ENCODE measurements at places on chromosomes 3 and 15.

GRCh38 chr15:72492733-72493132, 18.6 kb downstream of the ARIH1 start:
- no peak for DNase-seq

- no peak for DNase-seq
Observed at GRCh38 chr15:26081758-26082220, 218.7 kb upstream of the ATP10A start.

- no peak for DNase-seq
Observed at GRCh38 chr3:10475983-10476382, 29.4 kb downstream of the ATP2B2 start.

DNA sequence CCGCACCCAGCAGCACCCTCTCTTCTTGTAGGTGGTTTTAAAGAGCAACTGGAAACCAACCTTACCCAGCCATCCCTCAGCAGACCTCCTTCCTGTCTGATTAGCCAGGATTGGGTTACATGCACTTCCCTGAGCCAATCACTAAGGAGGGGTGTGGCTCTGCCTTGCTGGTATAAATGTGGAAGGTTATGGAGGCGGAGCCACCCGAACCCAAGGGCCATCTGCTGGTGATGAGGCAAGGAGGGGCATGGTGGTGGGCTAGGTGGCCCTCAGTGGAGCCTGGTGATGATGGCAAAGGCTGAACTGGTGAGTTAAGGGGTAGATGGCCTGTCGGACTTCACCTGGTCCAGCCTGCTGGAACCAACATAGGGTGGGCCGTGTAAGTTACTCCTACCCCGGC, 39.8 kb downstream of the CCDC33 start:
- DNase-seq: no peak

DNA sequence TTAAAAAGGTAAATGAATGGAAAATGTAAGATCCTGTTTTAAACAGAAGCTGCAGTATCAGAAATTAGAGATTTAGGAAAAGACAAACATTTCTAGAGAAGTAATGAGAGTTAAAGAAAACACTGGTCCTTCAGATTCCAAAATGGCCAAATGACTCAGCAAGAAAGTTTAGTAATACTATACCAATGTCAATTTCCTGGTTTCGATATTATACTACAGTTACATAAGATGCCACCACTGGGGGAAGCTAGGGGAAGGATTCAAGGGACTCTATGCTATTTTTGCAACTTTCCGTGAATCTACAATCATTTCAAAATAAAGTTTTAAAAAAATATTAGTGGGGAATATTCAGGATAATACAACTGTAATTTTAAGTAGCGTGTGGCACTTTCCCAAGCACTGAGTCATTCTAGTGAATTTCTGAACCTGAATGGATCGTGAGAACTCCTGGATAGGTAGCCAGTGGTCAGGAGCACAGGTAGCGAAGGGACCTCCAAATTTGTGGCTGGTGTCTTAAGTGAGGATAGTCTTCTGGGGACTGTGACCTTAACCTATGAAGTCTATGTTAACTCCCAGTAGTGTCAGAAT, 37.6 kb downstream of the TMCC1 start:
- no peak for DNase-seq

- no peak for DNase-seq
Observed at GRCh38 chr15:81221449-81221848, 24.8 kb downstream of the IL16 start.

GRCh38 chr3:185939721-185940120, 1.9 kb upstream of the TRA2B start:
- DNase-seq: no peak

GRCh38 chr3:189530822-189531221, 100.4 kb upstream of the TP63 start:
- DNase-seq: no peak

GRCh38 chr3:103729547-103729946, 1294.7 kb downstream of the ZPLD1 start:
- DNase-seq: no peak

GRCh38 chr15:87606971-87607370, 649.6 kb downstream of the NTRK3 start:
- no peak for DNase-seq

GRCh38 chr3:133937061-133937686, 41.5 kb upstream of the RAB6B start:
- DNase-seq: no peak

GRCh38 chr3:170323331-170323730, 34.2 kb upstream of the SKIL start:
- no peak for DNase-seq

- DNase-seq: no peak
Observed at GRCh38 chr3:189508784-189509501, 122.2 kb upstream of the TP63 start.

- DNase-seq: no peak
Observed at GRCh38 chr3:65638301-65638700, 400.4 kb downstream of the MAGI1 start.

DNA sequence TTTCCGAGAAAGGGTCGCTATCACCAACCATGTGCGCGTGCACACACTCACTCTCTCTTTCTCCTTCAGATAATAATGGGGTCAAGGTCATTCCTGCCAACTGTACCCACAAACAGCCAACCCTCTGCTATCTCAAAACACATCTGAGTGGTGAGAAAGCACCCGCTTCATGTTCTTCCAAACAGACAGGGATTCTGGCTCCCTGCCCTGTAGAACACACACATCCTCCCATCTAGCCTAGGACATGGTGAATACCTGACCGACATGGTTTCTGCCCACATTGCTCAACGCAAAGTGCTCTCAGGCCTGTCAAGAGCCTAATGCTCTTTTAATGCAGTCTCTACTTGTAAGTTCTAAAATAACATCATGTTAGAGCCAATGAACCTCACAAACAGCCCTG, 302.2 kb downstream of the FOXP1 start:
- DNase-seq: no peak

- DNase-seq: no peak
Observed at GRCh38 chr3:134704556-134704955, 53.7 kb upstream of the KY start.

DNA sequence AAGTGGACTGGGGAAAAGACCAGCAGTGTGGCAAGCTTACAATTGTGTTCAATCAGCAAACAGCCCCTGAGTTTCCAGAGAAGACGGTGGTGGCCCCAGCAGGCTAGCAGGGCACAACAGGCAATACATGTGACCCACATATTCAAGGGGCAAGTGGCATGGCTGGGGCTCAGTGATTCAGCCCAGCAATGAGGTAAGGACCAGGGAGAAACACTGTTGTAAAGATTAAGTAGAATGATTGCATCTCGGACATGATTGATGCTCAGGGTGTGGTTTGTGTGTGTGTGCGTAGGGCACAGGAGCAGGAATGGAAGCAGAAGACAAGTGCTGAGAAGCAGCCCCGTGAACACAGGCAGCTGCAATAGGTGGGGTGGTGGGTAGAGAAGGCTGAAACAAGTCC, 37.9 kb downstream of the KLHL6 start:
- no peak for DNase-seq

DNA sequence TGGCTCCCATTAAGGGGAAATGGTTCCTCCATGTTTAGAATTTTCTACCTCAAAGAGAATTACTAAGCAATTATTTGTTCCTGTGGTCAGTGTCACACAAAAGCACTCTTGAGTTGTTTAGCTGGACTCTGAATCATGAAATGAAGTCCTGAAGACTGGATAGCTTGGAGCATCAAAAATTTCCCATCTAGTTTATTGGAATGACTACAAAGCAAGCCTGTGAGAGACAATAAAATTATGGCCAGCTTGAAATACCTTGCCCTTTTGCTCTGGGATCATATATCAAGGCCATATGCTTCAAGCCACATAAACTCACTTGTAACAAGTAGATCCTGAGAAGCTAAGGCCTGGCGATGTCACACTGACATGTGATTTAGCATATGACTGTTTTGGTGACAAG, 292.3 kb downstream of the TIGIT start:
- DNase-seq: no peak

DNA sequence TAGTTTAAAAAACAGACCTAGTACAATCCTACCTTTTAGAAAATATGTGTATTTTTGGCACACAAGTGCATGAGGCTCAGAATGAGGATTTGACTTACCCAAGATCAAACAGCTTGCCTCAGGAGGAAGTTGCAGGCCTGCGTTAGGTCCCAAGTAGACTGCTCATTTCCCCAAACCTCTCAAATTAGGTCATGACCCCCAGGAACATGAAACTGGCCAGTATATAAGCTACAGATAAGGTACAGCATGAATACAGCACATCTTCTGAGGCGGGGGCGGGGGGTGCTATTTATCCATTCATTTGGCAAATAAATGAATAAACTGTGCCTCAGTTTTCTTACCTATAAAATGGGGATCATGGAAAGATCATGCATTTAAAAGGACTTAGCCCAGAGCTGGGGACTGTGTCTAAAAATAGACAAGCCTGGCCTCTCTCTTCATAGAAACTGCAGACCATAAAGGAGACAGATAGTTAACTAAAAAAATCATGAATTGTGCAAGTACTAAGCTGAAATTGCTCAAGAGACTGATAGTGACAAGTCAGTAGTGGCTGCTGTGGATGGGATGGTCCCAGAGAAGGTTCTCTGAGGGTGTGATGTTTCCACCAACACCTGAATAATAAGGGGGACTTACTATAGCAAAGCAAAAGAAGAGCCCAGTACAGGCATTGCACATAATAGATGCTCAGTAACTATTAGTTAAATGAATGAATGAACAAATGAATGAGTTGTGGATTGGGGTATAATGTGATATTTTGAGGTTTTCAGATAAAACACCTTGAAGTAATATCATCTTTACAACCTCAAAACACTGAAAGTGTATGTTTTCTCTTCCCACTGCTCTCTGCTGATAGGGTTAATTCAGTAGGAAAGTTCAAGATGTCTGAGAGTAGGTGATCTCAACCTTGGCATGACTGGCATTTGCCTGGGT, 258.5 kb upstream of the PROK2 start:
- DNase-seq: no peak

- no peak for DNase-seq
Observed at GRCh38 chr3:70488816-70489215, 176.4 kb upstream of the MDFIC2 start.

GRCh38 chr15:100030586-100031229, 297.5 kb upstream of the LYSMD4 start:
- DNase-seq: no peak

DNA sequence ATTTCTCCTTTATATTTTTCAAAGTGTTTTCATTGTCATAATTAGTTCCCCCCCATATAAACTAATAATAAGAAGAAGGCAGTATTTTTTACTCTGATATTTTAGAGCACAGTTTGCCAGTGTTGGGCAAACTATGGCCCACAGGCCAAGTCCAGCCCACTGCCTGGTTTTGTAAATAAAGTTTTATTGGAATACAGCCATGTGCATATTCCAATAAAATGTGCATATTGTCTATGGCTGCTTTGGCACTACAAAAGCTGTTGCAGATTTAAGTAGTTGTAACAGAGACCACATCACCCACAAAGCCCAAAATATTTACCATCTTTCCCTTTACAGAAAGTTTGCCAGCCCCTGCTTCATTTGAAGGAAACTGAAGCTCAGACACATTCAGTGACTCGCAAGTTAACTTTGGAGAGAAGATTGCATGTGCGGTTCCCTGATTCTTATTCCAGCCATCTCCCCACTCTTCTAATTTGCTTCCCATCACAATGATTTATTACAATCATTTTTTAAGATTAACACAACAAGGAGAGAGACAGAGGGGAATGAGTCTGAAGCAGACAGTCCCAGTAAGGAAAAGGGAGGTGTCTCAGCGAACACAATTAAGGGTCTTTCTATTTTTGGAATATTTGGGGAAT, 48.9 kb downstream of the RFTN1 start:
- no peak for DNase-seq

GRCh38 chr15:57060799-57061198, 142.4 kb downstream of the TCF12 start:
- no peak for DNase-seq

- peak; percentile 94 for DNase-seq
Observed at GRCh38 chr3:13078163-13078905, 5.1 kb upstream of the IQSEC1 start.

DNA sequence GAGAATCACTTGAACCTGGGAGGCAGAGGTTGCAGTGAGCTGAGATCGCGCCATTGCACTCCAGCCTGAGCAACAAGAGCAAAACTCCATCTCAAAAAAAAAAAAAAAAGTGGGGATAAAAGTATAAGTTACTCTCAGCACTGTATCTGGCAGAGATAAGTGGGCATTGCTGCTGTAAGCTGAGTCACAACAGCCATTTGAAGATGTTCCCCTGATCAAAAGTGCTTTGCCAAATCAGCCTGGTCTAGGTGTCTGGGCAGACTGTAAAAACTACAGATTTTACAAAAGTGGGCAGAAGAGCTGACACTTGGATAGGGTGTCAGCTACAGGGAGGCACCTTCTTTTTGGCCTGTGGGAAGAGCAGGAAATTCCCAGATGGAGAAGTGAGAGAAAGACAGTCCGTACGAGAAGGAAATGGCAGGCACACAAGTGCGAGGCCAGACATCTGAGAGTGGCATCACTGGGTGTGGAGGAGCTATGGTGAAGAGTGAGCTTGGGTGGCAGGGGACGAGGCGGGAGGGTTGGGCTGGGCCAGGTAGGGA, 78.5 kb downstream of the TRAK1 start:
- DNase-seq: no peak

GRCh38 chr3:26668171-26668570, 45.6 kb downstream of the LRRC3B start:
- DNase-seq: no peak

GRCh38 chr15:54387799-54388198, 409.6 kb downstream of the UNC13C start:
- DNase-seq: no peak

DNA sequence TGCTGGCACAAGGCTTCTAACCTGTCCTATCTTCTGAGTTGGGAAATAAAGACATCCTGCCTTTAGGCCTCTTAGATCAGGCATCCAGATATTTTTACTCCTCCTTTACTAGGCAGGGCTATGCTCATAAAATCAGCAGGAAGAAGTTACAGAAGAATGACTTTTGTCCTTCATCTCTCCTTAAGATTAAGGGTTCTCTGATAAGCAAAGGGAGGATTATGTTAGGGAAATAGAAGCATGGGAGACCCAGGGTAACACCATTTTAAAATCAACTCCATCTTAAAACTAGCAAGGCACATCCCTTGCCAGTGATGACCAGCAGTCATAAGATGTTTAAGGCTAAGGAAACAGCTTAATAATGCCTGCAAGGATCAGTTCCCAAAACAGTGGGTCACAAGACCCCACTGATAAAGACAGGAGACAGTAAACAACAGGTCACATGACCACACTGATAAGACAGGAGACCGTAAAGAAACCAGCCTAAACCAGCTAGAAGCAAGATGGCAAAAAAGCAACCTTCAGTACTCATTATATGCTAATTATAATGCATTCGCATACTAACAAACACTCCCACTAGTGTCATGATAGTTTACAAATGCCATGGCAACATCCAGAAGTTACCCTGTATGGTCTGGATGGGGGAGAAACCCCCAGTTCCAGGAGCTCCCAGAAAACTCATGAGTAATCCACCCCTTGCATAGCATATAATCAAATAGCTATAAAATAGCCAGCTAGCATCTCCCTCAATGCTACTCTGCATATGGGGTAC, 14.5 kb upstream of the EHHADH start:
- DNase-seq: no peak

- no peak for DNase-seq
Observed at GRCh38 chr15:52095597-52096262, 16.8 kb downstream of the BCL2L10 start.

- DNase-seq: no peak
Observed at GRCh38 chr3:78670094-78670493, 1097.7 kb downstream of the ROBO1 start.

Data from NCI-H1092 treated with DMSO at 0.1 percent for 48 hours (cell line).